CD4-positive, alpha-beta T cell treated with Interleukin-10 for 1 hour (primary cell): ENCODE measurements at places on chromosomes 2 and 18.
A peak's percentile ranks its signal among the peaks of the same experiment; 100 is the strongest.

- DNase-seq, result no peak
Measured at GRCh38 chr2:138359532-138359931, 142.0 kb upstream of the SPOPL start.

DNA sequence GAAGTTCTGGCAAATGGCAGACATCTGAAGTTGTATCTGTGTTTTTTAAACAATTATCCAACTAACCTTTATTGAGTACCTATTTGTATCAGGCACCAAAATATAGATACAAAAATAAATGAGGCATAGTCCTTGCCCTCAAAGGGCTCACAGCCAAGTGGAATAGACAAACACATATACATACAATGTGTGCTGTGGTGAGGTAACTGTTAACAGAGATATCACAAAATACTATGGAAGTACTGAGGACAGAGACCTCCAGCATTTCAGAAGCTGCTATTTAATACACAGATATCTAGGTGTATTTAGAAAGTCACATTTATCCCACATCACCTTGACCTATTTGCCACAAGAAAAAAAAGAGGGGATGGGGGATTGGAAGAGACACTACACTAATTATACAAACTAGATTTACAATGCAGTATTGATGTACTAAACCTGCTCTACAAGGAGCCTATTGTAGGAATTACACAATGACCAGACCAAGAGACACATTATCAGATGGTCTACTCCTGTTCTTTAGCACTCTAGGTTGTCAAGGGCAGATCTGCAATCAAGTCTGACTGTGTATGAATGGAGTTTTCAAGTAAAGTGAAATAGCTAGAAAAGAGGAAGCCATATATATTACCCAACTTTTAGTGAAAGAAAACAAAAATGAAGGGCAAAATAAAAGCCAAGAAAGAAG lies 62.2 kb downstream of the SPIRE1 start:
- DNase-seq, result no peak

GRCh38 chr18:3605954-3606443 lies 156.0 kb downstream of the TGIF1 start:
- DNase-seq, result peak; percentile 45

DNA sequence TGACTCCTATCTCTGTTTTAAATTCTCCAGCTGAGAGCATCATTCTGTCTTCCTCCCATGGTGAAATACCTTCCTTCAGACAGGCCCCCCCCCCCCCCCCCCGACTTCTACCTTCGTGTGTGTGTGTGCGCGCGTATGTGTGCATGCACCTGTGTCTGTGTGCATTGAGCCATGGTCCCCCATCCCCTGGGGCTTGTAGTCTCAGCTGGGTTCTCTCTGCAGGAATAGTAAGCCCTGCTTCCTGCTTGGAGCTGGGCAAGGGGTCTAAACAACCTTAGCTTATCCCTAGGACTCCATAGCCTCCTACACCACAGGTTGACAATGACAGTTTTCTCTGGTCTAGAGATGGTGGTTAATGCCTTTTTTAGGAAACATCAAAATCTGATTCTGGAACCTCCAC lies 427.5 kb upstream of the KLHL29 start:
- DNase-seq, result no peak

DNA sequence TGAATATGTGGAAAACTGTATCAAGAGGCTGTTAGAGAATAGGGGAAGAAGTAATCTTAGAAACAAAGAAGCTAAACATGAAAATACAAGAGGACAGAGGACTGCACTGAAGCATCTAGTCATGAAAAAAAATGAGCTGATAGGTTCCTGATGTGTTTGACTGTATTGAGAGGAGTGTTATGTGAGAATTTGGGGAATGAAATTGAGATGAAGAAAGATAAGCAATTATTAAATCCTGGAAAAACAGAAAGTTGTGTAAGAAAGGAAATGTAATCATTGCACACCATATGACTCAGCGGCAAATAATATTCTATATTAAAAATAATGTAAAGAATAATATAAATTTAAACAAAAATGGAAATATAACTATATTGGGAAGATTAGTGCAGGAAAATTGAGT lies 71.2 kb downstream of the SEMA4F start:
- no peak for DNase-seq

- peak; percentile 40 for DNase-seq
Measured at GRCh38 chr2:43175876-43176275, 50.5 kb downstream of the ZFP36L2 start.

DNA sequence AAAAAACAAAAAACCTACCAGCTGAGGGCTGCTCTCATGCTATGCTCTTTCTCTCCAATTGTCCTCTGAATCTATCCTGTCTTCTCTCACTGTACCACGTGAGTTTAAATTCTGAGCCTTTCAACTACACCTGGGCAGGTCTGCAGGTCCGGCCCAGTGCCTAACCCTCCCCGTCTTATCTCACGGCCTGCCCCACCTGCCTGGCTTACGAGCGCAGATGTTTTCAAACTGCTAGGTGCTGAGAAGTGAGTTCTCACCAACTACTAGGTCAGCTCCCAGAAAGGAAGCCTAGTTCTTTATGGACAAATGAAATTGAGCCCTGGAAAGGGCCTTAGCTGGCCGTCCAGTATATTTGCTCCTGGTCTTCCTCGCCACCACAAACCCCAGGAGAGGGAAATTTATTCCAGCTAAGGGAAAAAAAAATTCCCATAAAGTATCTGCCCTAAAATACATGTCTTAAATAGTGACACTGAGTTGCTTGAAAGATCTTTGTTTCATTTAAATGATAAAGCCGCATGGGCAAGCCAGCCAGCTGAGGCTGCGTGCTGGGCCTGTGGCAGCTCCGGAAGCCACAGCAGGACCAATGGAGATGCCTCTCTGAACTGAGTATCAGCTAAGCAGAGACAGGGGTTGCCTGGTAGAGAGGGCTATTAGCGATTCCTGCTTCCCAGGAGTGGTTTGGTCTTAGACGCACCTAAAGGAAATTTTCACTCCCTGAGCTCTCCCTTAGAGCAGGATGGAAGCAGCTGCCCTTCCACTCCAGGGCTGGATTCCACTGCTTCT lies 92.5 kb upstream of the NCK2 start:
- no peak for DNase-seq

DNA sequence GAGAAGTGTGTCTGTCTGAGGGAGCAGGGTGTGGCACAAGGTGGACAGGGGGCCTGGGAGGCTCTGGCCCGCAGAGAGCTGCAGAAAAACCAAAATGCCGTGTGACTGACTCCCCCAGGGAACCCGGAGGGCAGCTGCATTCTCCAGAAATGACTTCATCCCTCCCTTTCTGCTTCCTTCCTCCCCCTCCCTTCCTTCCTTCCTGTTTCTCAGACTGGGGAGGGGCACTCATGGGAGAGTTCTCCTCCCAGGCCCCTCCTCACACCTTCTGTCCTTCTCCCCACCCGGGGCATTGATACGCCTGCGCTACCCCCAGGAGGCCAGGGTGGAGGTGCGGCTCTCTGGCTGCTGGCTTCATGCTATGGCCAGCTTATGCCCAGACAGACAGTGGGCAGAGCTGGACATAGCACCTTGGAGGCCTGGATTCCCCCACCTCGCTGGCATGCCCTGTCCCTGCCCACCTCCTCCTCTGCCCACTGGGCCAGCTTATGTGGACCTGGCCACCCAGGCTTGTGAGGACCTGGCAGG lies 8.2 kb upstream of the GPR17 start:
- DNase-seq, result no peak

DNA sequence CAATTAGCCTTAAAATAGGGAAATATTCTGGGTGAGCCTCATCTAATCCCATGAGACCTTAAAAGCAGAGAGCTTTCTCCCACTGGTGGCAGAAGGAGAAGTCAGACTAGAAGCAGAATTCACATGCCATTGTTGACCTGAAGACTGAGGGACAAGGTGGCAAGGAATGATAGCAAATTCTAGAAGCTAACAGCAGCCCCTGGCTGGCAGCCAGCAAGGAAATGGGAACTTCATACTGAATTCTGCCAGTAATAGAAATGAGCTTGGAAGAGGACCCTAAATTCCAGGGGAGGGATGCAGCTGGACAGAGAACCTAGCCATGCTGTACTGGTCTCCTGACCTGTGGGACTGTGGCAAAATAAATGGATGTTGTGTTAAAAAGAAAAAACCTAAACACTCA lies 19.5 kb downstream of the B3GNT7 start:
- DNase-seq, result no peak

GRCh38 chr2:199279146-199279545 lies 178.6 kb downstream of the SATB2 start:
- DNase-seq, result no peak

DNA sequence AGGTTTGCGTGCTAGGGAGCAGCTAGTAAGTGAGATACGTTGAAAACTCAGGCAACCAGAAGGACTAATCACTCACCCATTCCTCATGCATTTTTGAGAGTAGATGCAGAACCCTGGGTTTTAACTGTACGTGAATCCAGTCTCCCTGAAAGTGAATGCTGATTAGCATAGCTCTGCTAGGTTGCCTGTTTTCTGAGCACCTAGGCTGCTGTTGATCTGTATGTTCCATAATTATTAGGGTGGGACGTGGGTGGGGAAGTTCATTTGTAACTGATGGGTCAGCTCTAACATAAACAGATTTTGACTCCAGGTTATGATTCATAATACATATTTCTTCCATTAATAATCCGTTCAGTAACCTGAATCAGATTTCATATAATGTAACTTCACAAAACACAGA lies 379.0 kb upstream of the FANCL start:
- no peak for DNase-seq

DNA sequence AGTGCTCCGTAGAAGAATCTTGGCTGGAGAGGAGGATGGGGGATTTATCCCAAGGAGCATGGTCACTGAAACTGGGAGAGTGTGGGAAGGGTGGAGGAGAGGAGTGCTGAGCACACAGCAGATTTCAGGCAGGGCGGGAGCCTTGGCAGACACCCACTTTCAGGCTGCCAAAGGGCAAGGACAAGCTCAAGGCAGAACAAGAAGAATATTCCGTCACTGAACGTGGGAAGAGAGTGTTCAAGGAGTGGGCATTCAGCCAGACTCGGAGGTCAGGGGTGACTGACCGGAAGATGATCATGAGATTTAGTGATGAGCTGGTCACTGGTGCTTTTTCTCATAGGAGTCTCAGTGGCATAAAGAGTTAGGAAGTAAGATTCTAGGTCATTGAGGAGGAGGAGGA lies 136.2 kb upstream of the RASGRP3 start:
- DNase-seq, result no peak

DNA sequence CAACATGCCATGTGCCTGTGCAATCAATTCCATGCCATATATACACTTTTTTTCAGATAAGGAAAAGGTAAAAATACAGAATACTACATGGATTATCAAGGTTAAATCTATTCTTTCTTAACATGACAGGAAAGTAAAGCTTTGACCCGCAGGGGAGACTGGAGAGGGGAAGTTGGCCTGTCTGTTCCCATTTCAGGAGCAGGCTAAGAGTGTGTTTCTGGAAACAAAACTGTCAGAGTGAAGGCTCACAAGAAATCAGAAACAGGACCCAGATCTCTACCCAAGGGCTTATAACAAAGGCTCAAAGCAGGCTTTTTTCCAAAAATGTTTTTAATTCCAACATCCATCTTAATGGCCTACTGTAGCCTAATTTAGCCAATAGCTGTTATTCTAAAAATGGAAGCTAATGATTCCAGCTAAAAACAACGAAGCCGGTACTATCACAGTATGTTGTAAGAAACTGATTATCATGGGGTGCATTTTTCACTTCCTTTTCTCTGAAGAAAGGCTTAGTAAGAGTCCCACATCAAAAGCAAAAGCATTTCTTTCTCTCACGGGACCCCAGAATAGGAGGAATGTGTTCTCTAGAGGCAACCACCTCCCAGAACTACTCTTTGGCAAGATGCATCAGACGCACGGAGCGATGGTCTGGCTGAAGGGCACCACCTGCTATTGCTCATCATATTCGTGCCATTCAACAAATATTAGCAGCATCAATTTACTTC lies 41.4 kb downstream of the FECH start:
- DNase-seq, result no peak

GRCh38 chr2:74668087-74668486 lies 14.0 kb downstream of the SEMA4F start:
- no peak for DNase-seq

DNA sequence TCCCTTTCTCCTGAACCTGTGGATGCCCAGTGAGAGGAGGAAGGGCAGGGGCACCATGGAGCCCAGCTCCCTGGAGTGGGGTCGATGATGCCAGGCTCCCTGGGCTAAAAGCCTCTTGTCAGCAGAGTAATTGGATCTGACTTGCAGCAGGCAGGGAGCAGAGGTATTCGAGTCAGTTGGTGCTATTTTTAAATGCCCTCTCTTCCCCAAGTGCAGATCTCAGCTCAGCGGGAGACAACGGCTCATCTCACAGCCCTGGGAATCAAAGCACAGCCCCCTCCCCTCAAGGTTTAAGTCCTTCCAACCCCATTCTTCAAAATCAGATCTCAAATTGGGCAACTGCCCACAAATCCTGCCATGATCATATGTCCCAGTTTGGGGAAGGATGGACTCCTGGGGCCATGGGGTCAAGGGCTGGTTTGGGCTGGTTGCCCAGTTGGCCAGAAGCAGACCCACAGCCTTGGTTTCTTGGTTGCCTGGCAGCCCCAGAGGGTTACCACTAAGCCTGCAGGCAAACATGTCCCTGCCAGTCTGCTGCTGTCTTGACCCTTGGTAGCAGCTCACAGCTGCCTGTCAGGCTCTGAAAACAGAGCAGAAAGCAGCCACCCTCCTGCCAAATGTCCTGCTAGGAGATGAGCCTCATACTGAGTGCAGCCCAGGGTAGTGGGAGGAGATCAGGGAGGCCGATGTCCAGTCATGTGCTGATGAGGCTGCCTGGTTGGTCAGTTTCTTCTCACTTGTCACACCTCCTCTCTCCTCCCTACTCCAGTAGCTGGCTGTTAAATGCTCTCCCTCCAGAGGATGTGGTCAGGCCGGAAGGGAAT lies 244.9 kb downstream of the LOXHD1 start:
- DNase-seq, result no peak
